Suprapubic skin (tissue), 4 donors: ENCODE measurements at places on chromosomes 4 and X.

DNA sequence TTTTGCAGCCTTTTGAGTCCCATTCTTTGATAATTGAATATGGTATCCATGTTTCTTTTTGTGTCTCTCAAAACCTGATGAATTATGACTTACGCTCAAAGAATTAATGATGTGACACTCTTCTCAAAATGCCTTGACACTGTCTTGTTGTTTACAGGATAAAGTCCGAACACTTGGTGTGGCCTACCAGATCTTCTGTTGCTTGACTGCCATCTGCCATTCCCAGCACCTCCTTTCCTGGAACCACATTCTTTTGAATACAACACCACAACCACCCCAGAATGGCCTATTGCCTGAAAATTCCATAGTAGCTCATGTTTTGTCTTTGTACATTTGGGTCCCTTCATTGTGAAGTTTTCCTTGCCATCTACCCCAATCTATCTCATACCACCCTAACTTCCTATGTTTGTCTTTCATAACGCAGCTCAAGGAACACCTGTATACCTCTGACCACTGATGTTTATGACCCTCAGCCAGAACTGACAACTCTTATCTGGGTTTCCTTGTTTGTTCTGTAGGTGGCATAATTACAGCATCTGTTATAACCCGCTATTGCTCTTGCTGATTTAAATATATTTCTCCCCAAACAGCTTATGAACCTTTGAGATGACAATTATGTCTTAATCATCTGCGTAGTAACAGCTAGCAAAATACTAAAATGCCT lies 991.3 kb downstream of the RAB28 start:
- no peak for DNase-seq

- DNase-seq = no peak
These were observed 18.6 kb downstream of the FGFRL1 start for GRCh38 chr4:1030031-1030430.

DNA sequence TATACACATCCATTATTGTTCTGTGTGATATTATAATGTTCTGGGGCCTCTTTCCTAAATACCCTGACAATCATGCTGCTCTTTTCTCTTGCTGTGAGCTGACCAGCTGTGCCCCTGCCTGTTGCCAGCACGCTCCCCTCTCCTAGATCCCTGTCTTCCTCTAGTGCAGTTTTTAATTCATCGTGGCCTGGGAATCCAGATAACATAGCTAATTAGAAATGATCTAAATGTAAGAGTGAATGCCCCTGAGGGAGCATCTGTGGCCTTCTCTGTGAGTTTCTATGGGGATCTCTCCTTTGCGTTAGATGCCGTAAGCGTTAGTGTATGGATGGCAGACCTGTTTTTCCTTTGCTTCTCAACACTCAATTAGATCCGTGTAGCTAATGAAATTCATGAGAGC lies 434.3 kb downstream of the SPRY1 start:
- DNase-seq = no peak

- DNase-seq = no peak
These were observed 25.8 kb downstream of the PDGFRA start for GRCh38 chr4:54254915-54255246.

GRCh38 chr4:113637823-113638561 lies 123.5 kb downstream of the CAMK2D start:
- no peak for DNase-seq

GRCh38 chrX:84715315-84715714 lies 213.1 kb upstream of the HDX start:
- no peak for DNase-seq

DNA sequence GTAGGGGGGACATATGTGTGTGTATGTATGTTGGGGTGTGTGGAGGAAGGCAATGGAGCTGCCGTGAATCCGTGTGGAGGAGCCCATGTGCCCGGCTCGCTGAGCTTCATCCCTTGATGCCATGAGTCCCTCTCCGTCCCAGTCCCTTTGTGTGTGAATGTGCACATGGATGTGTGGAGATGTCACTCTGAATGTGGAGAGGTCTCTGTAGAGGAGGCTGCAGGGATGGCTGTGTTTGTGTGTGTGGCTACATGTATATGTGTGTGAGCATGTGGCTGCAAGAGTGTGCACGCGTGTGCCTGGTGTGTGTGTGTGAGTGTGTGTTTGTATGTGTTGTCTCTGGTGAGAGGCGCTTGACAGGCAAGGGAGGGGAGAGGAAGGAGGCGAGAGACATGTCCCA lies 1.3 kb downstream of the DLG3 start:
- no peak for DNase-seq

- no peak for DNase-seq
These were observed 214.5 kb downstream of the NAF1 start for GRCh38 chr4:162952232-162952631.

DNA sequence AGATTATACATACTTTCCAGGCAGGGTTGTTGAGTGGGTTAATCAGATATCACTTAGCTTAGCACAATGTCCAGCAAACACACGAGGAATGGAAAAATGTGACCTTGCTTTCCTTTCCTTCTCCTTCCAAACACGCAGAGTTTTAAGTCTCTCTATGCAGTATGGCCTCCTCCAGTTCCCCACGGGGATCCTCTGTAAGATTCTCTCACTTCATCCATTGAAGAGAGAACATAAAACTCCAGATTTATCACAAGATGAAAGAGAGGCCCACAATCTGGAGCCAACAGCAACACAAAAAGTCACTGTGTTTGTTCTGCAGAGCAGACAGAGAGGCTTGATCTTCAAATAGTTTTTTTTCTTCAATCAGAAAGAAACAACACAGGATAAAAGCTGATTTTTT lies 336.8 kb upstream of the CLNK start:
- no peak for DNase-seq
